ENCODE measurements at places on chromosomes 7 and 10.

- DNase-seq = peak; percentile 71
These were observed 302.9 kb upstream of the PODXL start for GRCh38 chr7:131859147-131859821.

DNA sequence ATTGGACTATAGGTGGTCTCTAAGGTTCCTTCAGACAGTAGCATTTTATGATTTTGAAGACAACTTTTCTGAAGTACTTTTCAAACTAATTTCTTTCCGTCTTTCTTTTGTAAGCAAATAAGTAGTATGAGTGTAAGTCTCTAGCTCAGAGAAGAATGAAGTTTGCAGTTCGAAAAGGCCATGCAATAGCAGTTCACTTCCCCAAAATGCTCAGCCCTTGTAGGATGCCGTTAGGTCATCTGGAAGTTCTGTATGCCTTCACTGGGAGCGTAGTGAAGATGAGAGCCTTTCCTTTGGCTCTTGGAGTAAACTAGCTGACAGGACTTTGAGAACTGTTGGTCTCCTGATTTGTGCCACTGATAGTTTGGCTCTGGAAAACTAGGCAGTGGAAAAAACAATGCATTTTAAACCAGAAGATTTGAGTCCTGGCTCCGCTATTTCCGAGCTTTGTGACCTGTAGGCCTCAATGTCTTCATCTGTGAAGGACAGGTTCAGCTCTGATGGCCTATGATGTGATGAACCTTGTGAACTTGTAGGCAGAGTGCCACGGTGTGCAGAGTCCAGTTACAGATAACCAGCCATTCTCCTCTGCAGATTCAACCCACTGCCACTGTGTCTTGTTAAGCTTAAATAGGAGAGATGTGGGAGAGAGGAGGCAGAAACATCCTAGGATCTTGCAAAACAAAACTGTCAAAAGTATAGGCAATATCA, 18.8 kb downstream of the SGPL1 start:
- DNase-seq = no peak

GRCh38 chr10:125773687-125774543, 1.7 kb downstream of the MMP21 start:
- DNase-seq = no peak

- no peak for DNase-seq
These were observed 44.2 kb downstream of the PPIF start for GRCh38 chr10:79391231-79392019.

- no peak for DNase-seq
These were observed 126.6 kb downstream of the CCDC71L start for GRCh38 chr7:106534271-106534846.

DNA sequence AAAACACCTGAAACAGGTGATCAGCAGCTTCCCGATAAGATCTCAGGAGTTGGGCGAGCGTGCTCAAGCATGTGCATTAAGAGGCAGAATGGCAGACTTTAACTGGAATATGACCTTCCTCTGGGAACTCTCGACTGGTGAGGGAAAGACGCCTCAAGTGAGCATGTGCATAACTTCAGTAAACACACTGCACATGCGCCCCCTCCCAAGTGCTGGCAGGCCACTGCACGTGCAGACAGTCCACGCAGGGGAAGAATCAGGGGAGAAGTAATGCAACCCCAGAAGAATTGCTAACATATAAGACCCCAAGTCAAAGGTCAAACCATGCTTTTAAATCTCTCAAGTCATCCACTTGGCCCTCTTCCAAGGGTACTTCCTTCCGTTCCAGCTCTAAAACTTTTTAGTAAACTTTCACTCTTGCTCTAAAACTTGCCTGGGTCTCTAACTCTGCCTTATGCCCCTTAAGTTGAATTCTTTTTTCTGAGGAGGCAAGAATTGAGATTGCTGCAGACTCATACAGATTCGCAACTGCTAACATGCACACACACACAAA, 541.0 kb downstream of the TNS3 start:
- no peak for DNase-seq
